ENCODE measurements at places on chromosomes 12 and 14. TPM values are rescaled to one million over a fixed set of nuclear protein-coding genes. Genes with fewer than 3 reads are reported as not detected.

DNA sequence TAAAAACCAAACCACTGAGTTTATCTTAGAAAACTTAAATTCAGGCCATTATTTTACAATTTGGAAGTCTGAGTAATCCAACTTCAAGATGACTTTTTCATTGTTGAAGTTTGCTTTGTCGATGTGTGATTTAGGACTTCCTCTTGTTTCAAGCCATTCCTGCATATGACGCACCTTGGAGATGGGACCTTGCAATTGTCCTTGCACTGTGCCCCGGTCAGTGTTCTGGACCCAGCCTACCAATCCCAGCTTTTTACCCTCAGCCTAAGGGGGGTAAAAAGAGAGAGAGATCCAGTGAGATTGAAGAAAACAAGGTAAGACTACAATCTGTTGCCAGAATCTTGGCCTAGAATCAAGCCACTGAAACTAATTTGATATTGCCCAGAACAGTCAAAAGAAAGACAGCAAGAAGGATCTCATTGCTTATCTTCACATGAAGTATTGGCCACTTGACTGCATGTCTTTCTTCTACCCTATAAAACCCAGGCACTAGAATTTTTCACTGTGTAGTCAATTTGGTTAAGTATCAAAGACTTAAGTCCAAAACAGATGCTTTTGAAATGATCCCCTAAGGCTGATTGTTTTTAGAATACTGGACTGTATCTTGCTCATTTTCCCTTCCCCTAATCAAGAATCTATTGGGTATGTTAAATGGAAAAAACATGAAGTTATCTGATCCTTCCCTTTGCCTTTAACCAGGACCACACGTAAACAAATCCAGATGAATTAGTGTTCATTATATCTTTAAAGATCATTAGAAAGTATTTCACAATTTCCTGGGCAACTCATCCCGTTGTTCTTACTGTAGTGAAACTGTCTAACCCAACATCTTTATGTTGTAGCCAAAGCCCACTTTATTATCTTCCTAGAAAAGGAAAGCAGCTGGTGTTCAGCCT, 2.4 kb upstream of the MLH3 start:
- no peak for DNase-seq

DNA sequence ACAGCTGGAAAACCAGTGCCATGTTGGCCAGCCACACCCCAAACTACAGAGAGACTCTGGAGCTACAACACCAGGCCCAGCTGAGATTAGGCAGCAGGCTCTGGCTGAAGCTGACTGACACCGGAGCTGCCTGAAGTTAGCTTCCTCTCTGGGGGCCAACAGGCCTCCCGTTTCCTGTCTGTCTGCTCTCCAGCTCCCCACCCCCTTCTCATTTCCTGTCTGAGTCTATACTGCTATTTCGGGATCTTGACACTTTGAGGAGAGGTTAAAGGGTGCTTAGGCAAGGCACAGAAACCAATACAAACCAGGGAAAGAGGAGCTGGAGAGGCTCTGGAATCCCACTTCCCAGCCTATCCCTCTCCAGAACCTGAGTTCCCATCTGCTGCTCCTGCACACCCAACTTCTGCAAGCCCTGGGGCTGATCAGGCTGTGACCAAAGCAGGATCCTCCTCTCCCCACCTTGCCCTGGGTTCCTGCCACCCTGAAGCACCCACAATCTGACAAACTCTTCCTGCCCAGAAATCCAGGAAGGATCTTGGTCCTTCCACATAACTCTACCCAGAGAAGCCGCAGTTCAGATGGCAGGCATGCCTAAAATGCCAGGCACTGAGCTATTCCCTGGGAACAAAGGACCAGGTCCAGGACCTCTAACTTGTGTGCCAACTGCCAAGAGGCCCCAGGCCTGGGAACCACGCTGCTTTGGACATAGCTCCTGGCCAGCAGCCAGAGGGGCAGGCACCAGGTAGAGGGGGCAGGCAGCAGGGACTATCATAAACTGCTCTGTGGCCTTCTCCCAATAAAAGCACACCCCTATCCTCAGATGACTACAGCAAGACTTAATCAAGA, 39.9 kb downstream of the PRPF40B start:
- no peak for DNase-seq

- DNase-seq: no peak
Measured at GRCh38 chr14:60632257-60632656, 17.0 kb downstream of the SIX1 start.

- DNase-seq: no peak
Measured at GRCh38 chr12:1488908-1489381, 105.4 kb downstream of the FBXL14 start.

DNA sequence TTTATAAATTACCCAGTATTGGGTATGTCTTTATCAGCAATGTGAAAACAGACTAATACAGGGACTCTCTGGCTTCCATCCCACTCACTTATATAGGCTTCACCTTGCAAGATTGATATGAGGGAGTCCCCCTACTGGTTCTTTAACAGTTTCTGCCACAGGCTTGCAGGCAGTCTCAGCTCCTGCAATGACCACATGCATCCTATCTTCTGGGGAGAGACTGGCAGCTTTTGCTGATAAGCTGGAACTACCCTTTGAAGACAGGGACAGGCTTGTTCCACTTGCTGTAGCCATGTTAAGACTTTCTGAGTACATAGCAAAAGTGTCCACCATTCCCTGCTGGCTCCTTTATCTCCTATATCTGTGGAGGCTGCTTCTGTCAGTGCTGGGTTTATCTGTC, 531.7 kb upstream of the FLRT2 start:
- no peak for DNase-seq

DNA sequence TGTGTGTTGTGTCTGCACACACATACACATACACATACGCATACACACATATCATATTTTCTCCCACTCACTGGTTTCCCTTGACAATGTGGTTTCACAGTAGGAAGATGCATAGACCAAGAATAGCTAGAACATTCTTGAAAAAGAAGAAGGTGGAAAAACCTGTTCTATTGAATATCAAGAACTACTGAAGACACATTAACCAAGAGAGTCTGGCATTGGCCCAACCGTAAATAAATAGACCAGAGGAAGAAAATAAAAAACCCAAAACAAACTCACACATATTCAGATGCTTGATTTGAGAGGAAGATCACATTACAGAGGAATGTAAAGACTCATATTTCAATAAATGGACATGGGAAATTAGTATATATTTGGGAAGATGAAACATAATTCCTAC, 311.3 kb downstream of the FOXG1 start:
- DNase-seq: no peak

DNA sequence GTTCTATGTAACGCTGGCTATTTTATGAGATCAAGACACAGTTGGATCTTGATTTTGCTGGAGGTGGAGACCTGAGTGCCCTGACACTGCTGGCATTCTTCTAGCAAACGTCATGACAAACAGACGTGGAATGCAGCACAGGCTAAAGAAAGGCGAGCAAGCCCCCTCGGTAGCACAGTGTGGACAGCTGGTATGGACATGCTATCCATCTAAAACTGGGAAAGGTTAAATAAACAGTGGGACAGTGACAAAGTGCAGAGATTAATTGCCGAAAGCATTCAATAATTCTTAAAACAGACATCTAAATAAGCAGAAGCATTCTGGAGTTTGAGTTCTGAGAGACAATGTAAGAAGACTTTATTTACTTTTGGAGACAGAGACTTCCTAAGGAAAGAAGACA, 237.2 kb downstream of the FBXL14 start:
- no peak for DNase-seq

DNA sequence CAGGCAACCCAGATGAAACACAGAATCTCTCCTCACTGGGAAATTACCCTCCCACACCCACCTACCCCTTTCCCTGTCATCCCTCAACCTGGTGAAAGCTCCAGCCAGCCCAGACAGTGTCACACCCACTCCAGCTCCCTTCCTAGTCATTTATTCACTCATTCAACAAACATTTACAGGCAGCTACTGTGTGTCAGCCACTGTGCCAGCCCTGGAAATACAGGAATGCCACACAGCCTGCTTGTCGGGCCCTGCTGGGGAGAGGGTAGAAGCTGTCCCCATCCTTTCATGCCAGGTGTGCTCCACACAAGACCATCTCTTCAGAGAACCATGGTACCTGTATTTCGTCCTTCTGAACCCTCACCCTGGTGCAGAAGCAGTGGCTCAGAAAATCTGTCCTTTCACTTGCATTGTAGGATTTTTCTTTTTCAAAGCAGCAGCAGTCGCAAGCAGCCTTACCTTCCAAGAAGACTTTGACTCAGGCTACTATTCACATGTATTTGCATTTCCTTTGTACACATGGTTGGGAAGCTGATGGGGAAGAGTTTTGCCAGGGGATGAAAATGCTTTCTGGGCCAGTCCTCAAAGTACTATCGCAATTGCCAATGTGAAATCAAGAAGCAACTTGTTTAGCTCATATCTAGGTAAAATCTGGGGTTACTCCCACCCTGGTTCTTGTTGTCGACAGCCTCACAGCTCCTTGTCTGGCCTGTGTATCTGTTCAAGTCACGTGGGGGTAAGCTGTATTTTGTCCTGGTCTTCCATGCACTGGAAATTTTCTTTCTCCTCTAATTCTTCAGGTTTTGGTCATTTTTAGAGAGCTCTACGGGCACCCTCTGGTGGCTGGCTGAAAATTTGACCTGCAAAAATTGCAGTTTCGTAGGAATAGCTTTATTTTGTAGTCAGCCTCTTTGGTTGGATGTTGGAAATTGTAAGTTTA, 147.4 kb upstream of the EGLN3 start:
- DNase-seq: peak; percentile 29

- no peak for DNase-seq
Measured at GRCh38 chr14:35347323-35348043, 55.3 kb downstream of the PSMA6 start.

- no peak for DNase-seq
Measured at GRCh38 chr12:98796745-98797144, 151.7 kb downstream of the APAF1 start.

- no peak for DNase-seq
Measured at GRCh38 chr12:49967042-49967776, 5.5 kb downstream of the AQP5 start.

DNA sequence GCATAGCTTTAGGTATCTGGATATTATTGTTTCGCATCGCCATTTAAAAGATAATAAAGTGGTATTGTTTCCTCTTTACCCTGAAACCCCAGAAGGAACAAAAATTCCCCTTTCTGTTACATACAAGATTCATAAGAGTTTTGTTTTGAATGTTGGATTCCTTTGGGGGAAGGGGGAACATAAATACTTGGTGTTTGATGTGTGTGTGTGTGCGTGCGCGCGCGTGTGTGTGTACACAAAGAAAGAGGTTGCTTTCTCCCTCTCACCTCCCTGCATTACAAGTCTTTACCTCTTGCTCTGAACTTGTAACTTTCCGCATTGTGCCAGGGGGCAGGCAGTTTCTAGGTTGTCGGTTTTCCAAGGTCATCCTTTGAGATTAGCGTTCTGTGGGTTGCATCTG, 76.4 kb downstream of the GPATCH2L start:
- no peak for DNase-seq

Gene KLRC2
- not detected for total RNA-seq

Gene TAS2R31
- total RNA-seq: 2.9 TPM

Gene SLC48A1
- total RNA-seq: 11.9 TPM

Gene ITGA5
- 1,054 TPM for total RNA-seq

Gene TGM1
- total RNA-seq: 0.64 TPM

Gene CMA1
- total RNA-seq: not detected

Gene SBNO1
- total RNA-seq: 19.4 TPM

Gene PLCZ1
- not detected for total RNA-seq

Gene MMAB
- total RNA-seq: 22.5 TPM
